BE2C (cell line): ENCODE measurements at places on chromosomes 5 and 9.

DNA sequence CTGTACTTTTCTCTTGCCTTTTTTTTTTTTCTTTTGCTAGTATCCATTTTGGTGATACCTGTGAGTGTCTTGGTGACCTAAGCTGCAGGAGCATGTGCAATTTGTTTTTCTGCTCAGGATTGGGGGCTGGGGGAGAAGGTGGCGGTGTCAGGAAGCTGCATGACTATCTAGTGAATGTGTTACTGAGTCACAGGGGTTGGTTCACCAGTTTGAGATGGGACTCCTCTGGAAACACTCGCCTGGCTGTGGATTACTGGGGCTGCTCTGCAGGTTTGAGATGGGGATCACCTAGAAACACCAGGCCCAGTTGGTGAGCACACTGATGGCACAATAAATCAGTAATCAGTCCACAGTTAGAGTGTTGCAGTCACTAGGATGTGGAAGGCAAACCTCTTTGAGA, 447.9 kb downstream of the SPATA31D1 start:
- no peak for DNase-seq

GRCh38 chr5:62662521-62662920, 83.9 kb downstream of the LRRC70 start:
- DNase-seq: no peak

GRCh38 chr9:23746317-23746716, 79.7 kb downstream of the ELAVL2 start:
- no peak for DNase-seq

GRCh38 chr5:55868846-55869245, 17.7 kb downstream of the IL31RA start:
- no peak for DNase-seq

DNA sequence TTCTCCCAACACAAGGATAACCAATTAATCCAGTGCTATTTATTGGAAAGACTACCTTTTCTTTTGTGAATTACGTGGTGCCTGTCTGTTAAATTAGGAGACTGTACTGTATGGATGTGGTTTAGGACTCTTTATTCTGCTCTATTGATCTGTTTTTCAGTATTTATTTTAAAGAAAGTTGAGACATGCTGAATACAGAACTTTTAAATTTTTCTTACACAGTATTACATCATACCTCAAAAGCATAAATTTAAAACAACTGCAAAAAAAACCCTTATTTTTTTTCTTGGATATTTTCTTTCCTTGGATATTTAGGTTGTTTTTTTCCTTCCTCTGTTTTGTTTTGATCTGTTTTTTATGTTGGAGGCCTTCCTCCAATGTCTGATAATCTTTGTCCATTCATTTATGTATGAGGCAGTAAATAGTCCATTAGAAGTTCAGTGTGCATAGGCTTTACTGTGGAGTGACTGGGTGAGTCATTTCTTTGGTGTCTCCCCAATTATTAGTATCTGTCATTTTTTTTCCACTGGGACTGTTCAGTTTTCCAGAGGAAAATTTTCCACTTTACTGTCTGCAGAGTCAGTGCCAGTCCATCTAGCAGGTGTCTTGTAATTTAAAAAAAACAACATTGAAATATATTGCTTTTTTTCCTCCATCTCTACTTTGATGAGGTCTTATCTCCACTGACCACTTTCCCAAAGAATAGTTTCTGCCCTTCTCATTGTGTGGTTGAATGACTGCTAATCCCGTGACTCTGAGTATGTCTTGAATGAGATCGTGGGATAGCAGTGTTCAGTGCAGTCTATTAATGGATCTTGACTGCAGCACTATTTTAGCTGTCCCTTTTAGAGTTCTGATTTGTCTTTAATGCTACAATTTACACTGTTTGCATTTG, 15.2 kb downstream of the CYSTM1 start:
- DNase-seq: no peak

- DNase-seq: no peak
These were observed 7.0 kb upstream of the SUB1 start for GRCh38 chr5:32578363-32578762.

DNA sequence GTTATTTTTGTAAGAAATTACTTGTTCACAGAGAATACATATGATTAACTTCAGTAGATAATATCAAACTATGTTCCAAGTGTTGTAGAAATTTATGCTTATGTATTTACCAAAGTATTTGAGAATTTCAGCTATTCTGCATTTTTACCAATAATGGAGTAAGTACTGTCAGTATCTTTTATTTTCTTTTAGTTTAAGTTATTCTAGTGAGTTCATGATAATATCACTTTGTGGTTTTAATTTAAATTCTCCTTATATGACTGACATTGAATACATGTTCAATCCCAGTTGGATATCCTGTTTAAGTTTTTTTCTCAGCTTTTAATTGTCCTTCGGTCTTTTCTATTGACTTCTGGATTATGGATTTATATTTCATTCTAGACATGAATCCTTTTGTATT, 1024.6 kb downstream of the EFNA5 start:
- no peak for DNase-seq

DNA sequence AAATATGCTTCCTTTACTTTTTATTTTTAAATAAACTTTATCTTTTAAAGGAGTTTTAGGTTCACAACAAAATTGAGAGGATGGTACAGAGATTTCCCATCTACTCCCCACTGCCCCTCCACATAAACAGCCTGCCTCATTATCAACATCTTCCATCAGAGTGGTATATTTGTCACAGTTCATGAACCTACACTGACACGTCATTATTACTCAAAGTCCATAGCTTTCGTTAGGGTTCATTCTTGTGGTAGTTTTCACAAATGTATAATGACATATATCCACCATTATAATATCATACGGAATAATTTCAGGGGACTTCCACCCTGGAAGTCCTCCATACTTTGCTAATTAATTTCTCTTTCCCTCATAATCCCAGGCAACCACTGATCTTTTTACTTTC, 204.9 kb downstream of the SMARCA2 start:
- DNase-seq: no peak

DNA sequence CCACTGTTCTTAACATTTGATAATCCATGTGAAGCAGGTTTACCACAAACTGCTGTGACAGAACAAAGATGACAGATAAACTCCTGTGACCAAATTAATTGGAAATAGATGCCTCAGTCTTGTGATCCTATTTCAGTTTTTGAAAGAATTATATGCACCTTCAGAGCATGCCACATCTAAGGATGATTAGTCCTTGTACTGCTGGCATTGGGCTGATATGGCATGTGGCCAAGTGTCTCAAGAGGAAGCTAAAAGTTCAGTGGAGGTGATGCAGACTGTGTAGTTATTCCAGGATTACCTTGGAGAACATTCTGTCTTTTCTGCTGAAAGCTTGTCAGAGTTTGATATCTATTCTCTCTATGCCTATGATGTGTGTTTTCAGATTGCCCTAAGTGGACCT, 314.4 kb upstream of the EFNA5 start:
- peak; percentile 41 for DNase-seq

DNA sequence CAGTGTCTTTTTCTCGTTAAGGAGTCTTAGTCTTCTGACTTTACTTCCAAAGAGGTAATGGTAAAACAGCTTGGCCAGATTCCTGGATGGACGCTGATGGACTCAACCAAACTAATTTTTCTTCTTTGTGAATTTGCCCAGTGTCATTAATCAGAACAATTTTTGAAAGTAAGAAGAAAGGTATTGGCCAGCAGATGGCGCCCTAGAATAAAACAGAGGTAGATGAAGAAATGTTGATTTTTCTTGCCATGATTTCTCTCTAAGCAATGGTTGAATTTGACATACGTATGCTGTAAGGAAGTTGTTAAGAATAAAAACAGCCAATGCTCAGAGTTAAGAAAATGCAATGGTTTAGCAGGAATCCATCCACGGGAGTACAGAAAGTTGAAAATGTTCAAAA, 500.0 kb downstream of the DIRAS2 start:
- DNase-seq: peak; percentile 61

DNA sequence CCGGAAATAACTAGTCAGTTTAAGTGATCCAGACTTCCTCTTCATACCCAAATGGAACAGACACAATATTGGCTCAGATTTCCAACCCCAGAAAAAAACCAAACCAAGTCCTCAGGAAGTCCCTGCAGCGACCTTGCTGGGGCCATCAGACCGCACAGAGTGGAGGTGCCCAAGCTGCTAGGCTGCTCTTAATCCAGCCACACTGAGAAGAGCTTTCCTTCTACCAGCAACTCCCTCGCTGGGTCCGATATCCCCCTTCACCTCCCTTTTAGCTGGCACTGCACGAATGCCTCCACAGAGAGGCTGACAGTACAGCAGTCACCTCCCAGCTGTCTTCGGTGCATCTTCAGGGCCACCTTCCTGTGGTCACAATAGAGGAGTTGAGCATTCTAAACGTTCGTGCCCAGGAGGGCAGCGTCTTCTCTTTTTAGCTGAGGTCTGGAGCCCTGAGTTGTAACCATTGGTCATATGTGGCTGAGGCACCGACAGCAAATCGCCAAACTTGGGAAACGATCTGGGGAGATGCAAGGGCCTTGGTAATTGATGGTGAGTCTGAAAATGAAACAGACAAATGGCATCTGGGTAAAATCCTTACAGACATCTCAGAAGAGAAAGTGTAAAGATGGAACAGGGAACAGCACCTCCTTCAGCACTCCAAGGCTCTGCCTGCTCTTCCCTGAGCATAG, 5.7 kb downstream of the NAIF1 start:
- DNase-seq: no peak

DNA sequence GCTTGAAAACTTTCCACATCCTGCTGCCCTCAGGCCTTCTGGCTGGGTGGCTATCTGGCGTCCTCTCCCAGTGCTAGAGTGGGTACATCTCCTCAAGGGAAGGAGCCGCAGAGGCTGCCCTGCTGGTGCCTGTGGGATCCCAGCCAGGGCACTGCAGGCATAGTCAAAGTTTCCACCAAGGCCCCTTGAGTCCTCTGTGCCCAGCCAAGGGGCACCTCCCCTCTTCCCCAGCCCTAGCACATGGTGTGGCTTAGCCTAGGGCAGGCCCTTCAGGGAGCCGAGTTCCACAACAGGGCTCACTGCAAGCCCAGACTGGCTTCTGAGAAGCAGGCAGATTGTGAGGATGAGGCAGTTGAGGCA, 103.2 kb downstream of the RGS3 start:
- DNase-seq: no peak

DNA sequence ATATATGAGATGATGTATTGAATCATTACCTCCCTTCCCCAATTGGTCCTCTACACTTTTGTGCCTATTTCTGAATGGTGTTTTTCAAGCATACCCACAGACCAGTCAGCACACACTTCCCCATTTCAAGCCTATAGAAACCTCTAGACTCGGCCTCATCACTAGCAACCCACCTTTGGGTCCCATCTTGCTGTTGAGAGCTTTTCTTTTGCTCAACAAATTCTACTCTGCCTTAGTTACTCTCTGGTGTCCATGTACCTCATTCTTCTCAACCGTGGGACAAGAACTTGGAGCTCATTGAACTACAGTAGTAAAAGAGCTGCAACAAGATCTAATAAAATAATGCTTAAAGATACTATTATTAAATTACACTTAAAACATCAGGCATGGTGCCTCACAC, 49.0 kb upstream of the KDM4C start:
- DNase-seq: no peak

DNA sequence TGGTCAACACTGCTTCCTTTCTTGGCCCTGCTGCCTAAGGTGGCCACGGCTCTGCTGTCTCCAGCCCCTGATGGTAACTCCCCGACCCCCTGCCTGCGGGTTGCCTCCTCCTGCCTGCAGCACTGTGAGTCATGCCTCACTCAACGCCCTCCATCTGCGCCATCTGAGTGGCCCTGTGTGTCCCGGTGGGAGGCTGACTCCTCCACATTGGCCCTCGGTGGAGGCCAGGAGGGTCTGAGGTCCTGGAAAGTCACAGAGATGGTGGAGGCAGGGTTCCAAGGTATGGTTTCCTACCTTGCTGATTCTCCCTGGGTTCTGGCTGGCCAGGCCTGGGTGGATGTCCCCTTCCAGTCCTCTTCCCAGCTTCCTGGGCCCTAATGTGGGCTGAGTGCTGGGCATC, 64.5 kb upstream of the ADAMTS2 start:
- DNase-seq: no peak

DNA sequence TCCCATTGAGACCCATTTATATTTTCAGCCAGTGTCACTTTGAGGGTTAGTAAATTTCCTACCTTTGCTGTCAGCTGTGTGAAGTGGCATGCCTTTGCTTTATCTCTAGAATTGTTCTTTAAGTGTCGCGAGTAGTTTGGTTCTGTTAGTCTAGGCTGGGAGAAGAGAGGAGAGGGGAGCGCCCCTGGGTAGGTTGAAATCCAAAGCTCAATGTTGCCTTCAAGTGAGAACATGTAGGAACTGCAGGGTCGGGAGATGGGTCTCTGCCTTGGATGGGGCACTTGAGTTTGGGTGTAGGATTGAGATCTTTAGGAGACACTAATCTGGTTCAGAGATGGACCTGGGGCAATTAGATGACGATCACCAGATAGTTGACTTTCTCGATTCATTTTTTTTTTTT, 46.3 kb downstream of the STC2 start:
- no peak for DNase-seq

DNA sequence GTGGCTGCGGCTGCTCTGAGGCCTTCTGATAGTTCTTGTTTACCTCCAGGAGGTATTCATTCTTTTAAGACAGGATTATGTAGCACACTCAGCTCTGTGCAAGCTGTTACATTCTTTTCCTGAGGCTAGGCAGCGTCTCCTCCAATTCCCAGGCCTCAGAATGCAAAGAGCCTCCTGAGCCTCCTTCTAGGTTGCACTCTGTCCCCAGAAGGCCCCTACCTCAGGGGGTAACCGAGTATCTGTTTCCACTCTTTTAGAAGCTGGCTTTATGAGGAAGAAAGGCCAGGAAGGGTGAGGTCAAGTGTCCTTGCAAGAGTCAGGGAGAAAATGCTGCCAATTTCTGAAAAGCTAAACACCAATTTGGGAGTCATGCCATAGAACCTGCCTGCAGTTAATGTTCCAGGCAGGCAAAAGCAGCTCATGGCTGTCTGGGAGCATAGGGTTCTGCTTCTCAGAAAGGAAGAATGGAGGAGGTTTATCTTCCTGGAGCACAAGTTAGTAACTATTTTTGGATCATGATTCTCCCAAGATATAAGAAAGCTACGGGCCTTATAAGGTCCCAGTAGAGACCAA, 178.9 kb downstream of the SEMA6A start:
- DNase-seq: no peak

DNA sequence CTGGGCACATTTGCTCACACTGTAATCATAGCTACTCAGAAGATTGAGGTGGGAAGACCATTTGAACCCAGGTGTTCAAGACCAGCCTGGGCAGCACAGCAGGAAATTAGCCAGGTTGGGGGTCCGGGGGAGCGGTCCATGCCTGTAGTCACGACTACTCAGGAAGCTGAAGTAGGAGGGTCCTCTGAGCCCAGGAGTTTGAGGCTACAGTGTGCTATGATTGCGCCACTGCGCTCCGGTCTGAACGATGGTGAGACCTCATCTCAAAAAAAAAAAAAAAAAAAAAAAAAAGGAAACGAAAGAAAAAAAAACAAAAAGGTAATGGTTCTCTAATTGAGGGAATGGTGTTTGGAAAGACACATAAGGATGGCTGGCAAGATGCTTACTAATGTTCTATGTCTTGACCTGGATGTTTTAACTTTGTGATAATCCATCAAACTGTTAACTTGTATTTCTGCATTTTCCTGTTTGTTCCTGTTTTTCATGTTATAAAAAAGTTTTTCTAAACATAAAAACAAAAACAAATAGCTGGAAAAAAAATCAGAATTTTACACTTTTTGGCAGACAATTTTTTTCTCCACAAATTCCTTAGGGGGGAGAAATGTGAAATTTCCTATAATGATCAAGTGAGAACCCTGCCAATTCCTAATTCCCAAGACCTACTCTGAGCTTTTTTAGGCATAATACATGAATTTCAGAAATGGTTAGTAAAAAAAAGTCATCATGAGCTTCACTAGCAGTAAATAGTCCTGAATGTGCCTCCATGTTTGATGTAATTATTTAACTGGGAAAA, 96.9 kb downstream of the DENND1A start:
- DNase-seq: no peak
